Anterior cingulate cortex (tissue), 58 donors: ENCODE measurements at places on chromosomes 4 and X.

DNA sequence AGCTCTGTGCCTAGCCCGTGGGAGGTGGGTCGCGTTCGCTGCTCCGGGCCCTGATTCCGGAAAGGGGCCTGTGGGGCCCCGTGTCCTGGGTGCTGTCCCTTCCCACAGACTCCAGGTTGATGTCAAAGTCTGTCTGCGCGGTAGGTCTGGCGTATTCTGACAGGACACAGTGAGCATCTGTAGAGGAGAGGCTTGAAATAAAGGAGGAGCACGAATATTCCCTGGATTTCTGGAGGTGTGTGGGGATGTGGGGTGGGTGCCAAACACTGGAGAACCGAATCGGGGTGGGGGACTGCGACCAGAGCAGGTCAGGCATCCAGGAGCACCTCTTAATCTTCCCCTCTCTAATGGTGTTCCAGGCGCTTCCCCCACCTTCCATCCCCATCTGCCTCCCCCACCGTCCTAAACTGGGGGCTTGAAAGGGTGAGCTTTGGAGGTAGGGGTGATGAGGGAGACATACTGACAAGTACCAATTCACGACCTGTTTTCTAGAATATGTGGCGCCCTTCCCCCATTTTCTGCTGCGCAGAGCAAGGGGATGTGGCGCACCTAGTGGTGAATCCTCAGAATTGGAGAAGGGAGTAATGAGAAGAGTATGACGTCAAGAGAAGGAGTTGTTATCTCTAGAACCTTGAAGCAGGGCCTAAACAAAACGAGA lies 877 bp downstream of the GPRASP1 start:
- peak; percentile 9 for DNase-seq

DNA sequence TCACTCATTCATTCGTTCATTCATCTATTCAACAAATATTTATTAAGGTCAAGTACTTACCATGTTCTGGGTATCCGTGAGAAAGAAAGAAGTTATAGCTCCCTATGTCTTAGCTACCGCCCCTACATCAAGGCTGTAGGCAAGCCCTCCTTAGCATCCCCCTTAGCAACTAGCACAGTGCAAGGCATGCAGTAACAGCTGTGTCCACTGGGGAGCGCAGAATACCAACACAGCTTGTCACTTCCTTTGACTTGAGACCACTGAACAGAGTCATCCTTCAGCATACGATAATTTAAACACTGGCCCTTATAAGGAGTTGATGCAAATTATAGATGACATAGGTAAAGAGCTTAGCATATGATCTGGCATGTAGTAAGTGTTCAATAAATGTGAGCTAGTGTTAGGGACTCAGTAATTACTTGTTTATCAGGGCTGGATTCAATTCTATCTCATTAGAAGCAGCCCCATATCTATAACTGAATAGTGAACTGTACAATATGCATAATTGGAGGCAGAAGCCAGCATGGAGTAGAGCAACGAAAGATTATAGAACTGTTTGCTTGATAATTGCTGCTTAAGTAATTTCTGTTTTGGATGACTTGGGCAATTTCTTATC lies 8.7 kb downstream of the KIAA1210 start:
- DNase-seq: peak; percentile 10

DNA sequence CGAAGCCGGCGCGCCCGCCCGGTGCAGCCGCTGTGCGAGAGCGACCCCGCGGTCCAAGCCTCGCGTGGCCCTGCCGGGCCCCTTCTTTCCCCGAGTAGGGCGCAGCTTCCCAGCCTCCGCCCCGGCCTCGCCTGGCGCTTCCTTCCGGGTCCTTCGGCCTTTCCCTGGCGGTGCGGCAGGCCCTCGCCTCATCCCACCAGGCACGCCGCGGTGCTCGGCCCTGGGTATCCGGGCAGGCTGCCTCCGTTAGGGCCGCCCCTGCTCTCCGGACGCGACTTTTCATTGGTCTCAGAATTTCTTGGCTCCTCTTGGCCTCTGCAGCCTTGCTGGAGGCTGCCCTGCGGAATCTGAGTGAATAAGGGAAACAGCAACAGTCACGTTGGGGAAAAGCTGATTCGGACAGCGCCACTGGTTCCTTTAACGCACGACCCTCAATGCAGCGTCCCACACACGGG lies 429 bp downstream of the UVSSA start:
- peak; percentile 59 for DNase-seq

- no peak for DNase-seq
Measured at GRCh38 chrX:77597090-77597489, 149.9 kb downstream of the FGF16 start.

DNA sequence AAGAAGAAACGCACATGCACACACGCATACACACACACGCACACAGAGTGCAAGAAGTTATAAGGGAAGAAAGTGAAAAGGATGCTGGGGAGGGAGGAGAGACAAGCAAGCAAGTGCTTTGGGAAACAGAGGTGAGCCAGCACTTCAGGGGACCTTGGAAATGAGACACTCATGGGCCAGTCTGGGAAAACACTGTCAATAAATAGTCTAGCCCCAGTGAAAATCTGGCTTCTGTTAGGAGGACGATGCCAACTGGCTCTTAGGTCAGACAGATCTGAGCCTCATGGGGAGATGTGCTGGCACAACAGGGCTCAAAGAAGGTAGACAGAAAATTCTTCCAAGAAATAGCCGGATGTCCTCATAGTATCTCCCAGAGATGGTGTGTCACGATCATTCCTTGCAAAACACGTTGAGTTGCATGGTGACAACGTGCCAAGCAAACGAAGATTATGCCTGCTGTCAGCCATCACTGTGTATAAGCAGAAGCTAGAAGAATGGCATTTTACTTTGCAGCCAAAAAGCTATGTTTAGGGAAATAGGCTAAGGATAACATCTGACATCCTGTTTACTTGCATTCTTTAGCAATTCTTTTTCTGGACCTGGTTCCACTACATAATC lies 557 bp upstream of the ARHGEF6 start:
- DNase-seq: no peak

DNA sequence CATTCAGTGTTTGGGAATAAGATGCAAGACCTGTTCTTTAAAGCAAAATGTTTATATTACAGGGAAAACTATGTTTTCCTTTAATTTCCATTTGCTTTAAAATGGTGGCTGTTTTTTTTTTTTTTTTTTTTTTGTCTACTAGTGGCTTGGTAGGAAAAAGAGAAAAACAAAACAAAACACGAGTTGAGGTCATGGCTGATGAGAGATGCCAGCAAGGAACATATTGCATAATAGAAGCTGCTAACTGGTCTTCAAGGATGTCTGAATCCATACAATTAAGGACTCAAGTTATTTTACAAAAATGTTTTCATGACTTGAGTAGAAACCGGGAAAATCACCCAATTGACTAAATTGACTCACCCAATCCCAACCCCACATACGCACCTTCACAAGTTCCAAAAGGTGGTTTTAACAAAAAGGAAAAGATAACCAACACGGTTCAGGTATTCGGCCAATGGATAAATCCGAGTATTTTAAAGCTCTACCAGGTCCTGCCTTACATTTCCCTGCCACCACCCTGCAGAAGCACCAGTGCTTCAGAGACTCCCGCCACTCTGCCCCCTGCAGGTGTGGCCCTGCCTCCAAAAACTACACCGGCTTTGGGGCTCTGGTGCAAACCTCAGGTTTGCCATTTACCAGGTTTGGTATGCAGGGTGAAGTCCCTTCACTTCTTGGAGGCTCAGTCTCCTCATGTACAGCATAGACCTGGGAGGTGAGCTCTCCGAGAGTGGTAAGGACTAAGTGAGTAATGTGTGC lies 27.1 kb downstream of the PIR start:
- no peak for DNase-seq

DNA sequence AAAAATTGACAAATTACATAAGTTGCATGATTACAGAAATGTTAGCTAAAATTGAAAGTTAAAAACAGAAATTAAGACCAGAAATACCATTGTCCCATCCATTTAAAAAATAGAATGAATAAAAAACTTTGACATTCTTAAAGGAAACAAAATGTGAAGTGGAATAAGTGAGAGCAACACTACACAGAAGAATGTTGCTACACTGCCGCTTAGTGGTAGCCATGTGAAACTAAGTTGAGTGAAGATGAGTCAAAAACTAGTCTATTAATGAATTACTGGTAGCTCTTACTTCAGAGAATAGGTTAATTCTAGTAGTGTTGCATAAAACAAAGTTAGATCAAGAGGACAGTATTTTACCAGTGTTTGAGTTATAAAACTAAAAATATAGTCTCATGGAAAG lies 571.0 kb upstream of the KLHL4 start:
- no peak for DNase-seq

- DNase-seq: no peak
Measured at GRCh38 chr4:2745981-2746806, 9.9 kb downstream of the TNIP2 start.
